EH (cell line): ENCODE measurements at places on chromosomes 12 and 14.

DNA sequence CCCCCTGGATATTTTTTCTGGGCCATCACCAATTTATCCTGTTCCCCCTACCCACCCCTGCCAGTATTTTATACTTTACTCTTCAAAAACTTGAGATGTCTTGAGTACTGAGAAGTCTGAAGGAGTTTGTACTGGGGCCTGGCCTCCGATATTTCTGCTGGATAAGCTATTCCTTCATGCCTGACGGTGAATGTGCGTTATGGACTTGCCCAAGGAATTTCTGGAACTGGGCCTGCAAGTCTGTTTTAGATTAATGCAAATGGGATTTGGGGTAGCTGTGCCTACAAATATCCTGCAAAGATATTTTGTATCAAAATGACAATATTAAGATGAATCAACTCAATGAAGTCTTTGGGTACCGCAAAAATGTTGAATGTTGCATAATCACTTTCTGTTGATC is at the start of gene PTCSC3:
Gene PTCSC3 (minus strand): TSS at position 199 of the 400 bp plus-strand sequence.
- no peak for DNase-seq

DNA sequence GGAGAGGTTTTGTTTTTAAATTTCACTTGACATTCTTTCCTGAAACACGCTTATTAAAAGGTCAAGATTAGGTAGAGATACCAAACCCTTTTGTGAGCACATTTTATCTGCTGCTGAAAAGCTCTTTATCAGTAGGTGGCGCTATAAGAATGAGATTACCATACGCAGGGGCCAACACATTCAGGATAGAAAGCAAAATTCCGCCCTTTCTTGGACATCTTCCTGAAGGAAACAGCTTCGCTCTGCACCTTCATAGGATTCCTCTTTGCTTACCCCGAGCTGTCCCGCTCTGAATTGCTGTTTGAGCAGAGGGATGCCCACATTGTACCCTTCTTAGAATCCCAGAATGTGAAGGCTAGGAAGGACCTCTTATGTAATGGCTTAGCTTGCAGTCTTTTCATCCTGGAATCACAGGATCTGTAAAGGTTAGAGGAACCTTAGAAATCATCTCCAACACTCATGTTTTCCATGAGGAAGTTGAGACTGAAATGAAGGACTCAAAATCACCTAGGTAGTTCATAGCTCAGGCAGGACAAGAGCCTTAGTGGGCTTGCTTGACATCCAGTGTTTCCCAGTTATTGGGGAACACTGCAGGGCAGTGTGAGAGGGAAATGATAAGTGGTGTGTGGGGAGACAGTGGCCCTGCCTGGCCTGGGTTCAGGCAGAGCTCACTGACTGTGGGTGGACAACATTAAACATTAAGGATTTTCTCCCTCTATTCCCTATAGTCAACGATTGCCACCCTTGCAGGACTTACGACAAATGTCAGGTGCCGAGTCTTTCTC is 38.7 kb upstream of the CRY1 start:
- peak; percentile 68 for DNase-seq

GRCh38 chr14:61132894-61133293 is 148.2 kb downstream of the TMEM30B start:
- DNase-seq, result no peak

DNA sequence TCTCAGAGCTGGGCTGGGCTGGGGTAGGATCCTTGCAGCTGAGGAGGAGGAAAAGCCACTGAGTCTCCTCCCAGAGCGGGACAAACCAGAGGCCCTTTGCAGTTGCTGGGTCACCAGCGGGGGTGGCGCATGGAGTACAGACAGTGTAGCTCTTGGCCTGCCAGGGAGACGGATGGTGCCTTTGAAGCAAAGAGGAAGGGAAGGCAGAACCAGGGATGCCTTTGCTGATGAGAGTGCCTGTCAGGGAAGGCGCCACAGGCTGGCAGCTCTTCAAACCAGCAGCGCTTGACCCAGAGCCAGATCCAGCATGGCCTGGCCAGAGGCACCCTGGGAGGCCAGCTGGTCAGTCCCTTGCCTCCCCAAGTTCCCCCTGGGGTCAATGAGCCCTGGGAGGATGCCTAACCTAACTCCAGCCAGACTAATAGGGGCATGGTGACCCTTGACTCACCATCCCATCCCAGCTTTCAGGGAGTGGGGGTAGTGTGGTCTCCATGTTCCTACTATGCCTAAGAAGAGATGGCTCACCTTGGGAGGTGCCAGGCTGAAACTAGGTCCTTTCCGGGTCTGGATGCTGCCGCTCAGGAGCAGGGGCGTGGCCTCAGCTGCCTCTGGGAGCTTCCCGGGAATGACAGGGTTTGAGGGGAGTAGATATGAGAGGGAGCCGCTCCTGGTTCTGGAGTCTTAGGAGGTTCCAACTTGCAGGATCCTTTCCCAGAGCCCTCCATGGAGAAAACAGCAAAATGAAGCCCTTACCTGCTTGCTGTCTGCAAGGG is 19.8 kb downstream of the VASH1 start:
- peak; percentile 31 for DNase-seq

DNA sequence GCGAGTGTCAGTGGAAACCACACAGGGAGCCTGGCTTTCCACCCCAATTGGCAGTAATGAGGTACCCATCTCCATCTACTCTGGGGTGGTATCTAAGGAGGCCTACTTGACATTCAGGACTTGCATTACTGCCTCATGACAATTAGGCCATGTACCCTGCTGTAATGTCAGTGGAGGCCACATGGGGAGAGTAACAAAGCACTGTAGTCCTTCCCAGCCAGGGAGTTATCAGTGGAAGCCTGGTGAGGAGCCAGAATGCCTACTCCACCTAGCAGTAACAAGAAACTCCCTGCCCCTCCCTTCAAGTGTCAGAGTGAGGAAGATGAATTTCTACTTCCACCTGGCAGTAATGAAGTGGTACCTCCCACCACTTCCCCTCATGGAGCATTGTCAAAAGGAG is 12.5 kb downstream of the TIMM9 start:
- no peak for DNase-seq

DNA sequence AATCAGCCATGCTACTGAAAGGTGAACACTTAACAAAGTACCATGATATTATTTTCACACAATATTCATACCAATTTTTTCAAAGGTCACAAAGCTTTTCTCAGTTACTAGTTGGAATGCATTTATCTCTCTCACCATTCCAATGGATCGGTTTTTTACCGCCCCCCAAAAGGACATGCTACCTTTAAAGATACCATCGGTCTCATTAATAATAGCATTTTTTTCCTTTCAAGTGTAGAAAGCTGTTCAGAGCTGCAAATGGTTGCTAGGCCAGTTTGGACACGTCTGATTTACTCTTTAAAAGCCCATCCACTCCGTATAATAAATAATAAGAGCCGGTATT is 34.9 kb upstream of the STON2 start:
- DNase-seq, result no peak

DNA sequence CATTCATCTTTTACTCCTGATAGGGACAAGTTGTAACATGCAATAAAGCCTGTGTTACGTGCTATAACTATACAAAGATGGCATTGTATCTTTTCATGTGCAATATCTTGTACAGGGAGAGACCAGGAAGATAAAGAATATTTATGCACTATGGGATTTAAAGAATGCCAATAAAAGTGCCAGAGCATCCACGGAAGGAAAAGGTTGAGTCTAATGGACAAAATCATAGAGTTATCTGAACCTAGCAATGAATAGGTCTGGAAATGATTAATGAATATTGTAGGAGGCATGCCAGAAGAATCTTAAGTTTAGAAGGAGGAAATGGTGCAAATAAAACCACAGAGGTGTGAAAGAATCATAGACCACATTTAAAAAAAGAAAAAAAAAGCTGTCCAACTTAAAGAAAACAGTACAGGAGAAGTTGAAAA is 263.9 kb downstream of the KCNC2 start:
- DNase-seq, result no peak

DNA sequence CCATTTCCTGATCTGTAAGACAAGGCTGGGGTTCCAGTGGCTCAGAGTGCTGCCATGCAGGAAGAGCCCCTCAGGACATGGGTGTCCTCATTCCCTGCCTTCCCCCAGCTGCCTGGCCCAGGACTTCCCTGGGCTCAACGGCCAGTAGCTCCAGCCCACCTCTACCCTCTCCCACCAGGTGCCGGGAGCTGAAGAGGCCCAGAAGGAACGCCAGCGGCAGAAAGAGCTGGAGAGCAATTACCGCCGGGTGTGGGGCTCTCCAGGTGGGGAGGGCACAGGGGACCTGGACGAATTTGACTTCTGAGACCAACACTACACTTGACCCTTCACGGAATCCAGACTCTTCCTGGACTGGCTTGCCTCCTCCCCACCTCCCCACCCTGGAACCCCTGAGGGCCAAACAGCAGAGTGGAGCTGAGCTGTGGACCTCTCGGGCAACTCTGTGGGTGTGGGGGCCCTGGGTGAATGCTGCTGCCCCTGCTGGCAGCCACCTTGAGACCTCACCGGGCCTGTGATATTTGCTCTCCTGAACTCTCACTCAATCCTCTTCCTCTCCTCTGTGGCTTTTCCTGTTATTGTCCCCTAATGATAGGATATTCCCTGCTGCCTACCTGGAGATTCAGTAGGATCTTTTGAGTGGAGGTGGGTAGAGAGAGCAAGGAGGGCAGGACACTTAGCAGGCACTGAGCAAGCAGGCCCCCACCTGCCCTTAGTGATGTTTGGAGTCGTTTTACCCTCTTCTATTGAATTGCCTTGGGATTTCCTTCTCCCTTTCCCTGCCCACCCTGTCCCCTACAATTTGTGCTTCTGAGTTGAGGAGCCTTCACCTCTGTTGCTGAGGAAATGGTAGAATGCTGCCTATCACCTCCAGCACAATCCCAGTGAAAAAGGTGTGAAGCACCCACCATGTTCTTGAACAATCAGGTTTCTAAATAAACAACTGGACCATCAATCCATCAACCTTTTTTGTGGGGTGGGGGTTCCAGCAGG is 17.6 kb downstream of the AGAP2 start:
- no peak for DNase-seq

- DNase-seq, result no peak
These were observed 179.7 kb upstream of the HIF1A start for GRCh38 chr14:61515436-61516117.

- no peak for DNase-seq
These were observed 64.7 kb downstream of the CLMN start for GRCh38 chr14:95255013-95255412.

GRCh38 chr14:82490397-82490796 is 956.7 kb upstream of the SEL1L start:
- DNase-seq, result no peak

- no peak for DNase-seq
These were observed 141.1 kb downstream of the SLC41A2 start for GRCh38 chr12:104816845-104817503.
